ENCODE measurements at places on chromosomes 16 and 17. TPM values are rescaled to one million over a fixed set of nuclear protein-coding genes. Genes with fewer than 3 reads are reported as not detected.

DNA sequence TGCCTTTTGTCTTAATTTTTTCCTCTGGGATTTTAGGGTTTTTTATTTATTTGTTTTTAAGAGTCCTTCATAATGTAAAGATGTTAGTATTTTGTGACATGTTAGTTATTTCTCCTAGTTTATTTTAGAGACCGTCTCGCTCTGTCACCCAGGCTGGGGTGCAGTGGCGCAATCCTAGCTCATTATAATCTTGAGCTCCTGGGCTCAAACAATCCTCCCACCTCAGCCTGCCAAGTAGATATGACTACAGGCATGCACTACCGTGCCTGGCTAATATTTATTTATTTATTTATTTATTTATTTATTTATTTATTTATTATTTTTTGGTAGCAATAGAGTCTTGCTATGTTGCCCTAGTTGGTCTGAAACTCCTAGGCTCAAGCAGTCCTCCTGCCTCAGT lies 37.4 kb upstream of the ARHGAP17 start:
- DNase-seq = no peak

DNA sequence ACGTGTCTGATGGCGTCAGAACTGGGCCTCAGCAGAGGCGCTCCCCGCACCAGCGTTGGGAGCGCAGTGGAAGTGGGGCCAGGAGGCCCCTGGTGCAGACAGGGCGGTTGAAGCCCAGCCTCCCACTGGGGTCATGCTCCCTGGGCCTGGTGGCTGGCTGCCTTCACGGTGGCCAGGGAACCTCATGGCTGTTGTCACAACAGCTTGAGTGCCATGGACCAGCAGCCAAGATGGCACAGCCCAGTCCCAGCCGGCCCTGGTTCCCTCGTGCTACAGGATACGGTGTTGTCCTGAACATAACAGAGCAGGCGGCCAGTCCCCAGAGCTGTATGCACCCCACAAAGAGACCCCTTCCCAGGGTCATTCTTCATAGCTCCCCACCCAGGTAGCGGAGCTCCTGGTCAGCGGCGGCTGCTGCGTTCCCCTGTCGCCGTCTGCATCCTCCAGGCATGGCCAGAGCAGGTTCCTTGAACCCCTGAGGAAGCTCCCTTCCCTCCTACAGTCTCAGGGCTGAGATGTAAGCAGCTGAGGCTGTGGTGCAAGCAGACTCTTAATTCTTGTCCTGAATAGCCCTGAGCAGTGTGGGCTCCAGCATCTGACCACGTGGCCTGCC lies 29.7 kb downstream of the NME3 start:
- no peak for DNase-seq

GRCh38 chr17:14776791-14777190 lies 475.9 kb downstream of the HS3ST3B1 start:
- DNase-seq = no peak

- DNase-seq = no peak
Observed at GRCh38 chr17:7834542-7834956, 532 bp downstream of the KDM6B start.

DNA sequence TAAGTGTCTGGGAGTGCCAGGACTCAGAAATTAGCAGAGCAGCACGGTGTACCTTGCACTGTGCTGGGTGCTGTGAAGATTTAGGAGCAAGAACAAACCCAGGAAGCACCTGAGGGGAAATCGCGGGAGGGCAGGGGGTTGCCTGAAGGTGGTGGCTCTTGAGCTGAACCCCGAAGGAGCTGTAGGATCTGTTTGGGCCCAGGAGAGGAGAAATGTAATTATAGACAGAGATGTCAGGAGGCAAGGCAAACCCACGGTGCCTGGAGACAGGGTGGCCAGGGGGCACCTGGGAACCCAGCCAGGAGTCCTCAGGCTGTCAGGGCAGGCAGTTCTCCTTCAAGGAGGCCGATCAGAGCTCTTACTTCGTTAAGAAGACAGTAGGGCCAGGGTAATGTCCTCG lies 109.1 kb downstream of the C16orf78 start:
- no peak for DNase-seq

Gene PRDM7
- total RNA-seq = not detected

Gene CACNG3
- total RNA-seq = not detected

Gene GP1BA
- total RNA-seq = not detected

Gene ITGB4
- total RNA-seq = 1.8 TPM

Gene ATXN7L3
- total RNA-seq = 118 TPM

Gene FNDC8
- total RNA-seq = not detected
